ENCODE measurements at places on chromosomes 5 and 9. TPM values are rescaled to one million over a fixed set of nuclear protein-coding genes. Genes with fewer than 3 reads are reported as not detected.

SPOCK1 gene
- 84.5 TPM for total RNA-seq

PKD2L2 gene
- total RNA-seq: not detected

DNA sequence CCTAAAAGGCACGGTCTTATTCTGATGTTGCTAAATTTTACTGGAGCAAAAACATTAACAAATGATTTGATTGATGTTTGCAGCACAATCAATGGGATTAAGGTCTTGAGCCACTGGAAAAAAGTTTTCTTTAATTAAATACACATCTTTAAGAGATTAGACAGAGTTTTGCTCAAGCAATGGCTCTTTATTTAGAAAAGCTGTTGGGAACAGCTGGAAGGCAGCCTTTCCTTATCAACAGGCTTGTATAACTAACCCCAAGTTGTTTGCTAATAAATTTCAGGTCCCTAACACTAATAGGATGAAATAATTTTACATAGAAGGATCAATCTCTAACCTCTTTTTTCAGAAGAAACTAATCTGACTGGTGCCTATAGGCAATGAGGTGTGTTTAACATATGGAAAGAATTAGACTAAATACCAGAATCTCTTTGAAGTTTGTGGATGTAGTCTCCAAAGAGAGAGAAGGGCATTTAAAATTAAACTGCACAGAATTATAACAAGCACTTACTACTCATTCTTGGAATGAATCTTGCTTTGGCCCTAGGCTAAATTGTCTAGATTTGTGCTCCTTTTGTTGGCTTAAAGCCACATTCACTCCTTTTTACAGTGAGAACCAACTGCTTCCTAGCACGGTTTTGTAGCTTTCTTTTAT is 67.3 kb upstream of the TNFAIP8 start:
- DNase-seq: no peak
- no peaks in the 10 kb centered on the region for H3K27me3 ChIP-seq
- H3K4me3 ChIP-seq: no peak overlapping the region
- H3K4me1 ChIP-seq: no peaks in the 10 kb centered on the region

- H3K4me1 ChIP-seq: peaks cover 30% of the 10 kb centered on the region
- H3K27ac ChIP-seq: no peak overlapping the region
- DNase-seq: no peak
Measured at GRCh38 chr5:143197260-143197656, 206.2 kb downstream of the NR3C1 start.

GPR151 gene
- not detected for total RNA-seq

GRCh38 chr5:142433526-142434321 is 108.9 kb upstream of the SPRY4 start:
- no peak overlapping the region for H3K4me3 ChIP-seq
- no peak overlapping the region for H3K27ac ChIP-seq
- H3K36me3 ChIP-seq: no peaks in the 10 kb centered on the region
- no peak for DNase-seq

- H3K36me3 ChIP-seq: no peaks in the 10 kb centered on the region
- H3K27me3 ChIP-seq: no peaks in the 10 kb centered on the region
- no peak overlapping the region for H3K4me3 ChIP-seq
- H3K4me1 ChIP-seq: no peaks in the 10 kb centered on the region
- no peak for DNase-seq
Measured at GRCh38 chr5:31021181-31021624, 172.3 kb upstream of the CDH6 start.

SPINK13 gene
- not detected for total RNA-seq

- H3K4me3 ChIP-seq: no peak overlapping the region
- DNase-seq: no peak
- no peaks in the 10 kb centered on the region for H3K36me3 ChIP-seq
- H3K27me3 ChIP-seq: no peaks in the 10 kb centered on the region
- no peaks in the 10 kb centered on the region for H3K4me1 ChIP-seq
- H3K27ac ChIP-seq: no peak overlapping the region
Measured at GRCh38 chr5:31380049-31380448, 151.8 kb downstream of the DROSHA start.

- H3K4me3 ChIP-seq: no peak overlapping the region
- no peak overlapping the region for H3K27ac ChIP-seq
Measured at GRCh38 chr9:70936536-70936935, 184.9 kb downstream of the TRPM3 start.

SLC4A9 gene
- not detected for total RNA-seq

DNA sequence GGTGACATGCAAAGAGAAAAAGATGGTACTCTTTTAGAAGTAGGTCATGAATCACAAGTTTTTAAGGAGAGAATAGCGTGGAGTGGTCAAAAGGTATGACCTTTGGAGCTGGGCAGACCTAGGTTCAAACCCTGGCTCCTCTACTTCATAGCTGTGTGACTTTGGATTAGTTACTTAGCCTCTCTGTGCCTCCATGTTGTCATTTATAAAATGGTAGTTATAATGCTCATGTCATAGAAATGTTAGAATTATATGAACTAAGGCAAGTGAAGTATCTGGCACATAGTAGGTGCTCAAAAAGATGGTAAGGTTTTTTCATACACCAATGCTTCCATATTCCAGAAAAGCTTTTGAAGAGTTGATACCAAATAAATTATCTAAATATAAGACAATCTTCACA is 7.3 kb downstream of the F2R start:
- no peaks in the 10 kb centered on the region for H3K4me1 ChIP-seq
- H3K27me3 ChIP-seq: no peaks in the 10 kb centered on the region
- no peaks in the 10 kb centered on the region for H3K36me3 ChIP-seq
- no peak for DNase-seq
- no peak overlapping the region for H3K27ac ChIP-seq
- no peak overlapping the region for H3K4me3 ChIP-seq

CDC20B gene
- total RNA-seq: not detected

DNA sequence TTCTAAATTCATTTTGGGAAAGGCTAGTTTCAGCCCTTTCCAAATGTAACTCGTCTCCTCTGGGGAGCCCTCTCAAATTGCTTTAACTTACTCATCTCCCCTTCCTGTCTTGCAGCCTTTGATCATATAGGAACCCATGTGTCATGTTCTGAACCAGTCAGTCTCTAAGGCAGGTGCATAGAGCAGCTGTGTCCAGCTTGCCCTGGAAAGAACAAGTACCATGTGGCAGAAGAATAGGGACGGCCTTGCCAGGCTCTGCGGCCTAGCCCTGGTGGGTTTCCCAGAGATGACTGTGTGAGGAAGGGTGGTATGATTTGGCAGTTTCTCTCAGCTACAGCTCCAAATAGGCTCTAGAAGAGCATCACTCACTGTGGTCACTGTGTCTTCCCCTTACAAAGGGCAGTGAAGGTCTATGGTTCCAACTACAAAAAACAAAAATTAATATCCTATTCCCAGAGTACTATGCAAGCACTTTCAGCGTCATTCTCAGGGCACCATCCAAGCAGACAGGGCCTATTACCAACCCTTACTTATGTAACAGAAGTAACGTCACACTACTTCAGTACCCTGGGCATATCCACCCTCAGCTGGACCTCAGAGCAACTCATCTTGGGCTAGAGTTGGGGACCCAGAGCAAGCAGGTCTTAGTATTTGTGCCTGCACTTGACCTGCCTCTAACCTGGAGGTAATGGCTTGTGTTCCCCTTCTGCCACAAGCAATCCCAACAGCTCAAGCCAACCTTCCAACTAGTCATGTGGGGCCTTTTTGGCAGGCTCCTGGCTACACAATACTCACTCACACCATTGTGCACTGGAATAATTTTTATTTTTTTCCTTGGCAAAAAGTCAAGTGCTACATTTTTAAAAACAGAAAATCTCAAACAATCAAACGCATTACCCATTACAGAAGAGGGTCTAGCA is 37.2 kb upstream of the UBAP2 start:
- no peaks in the 10 kb centered on the region for H3K27me3 ChIP-seq
- H3K27ac ChIP-seq: peak overlapping the region; percentile 64
- peaks cover 42% of the 10 kb centered on the region for H3K36me3 ChIP-seq
- DNase-seq: no peak
- no peak overlapping the region for H3K4me3 ChIP-seq

CDC25C gene
- 0.30 TPM for total RNA-seq

C1QTNF3 gene
- total RNA-seq: 1.2 TPM

GABBR2 gene
- total RNA-seq: 0.22 TPM

GRCh38 chr5:142520885-142521284 is 165.0 kb downstream of the FGF1 start:
- no peak overlapping the region for H3K27ac ChIP-seq
- no peak for DNase-seq
- no peaks in the 10 kb centered on the region for H3K36me3 ChIP-seq
- no peaks in the 10 kb centered on the region for H3K27me3 ChIP-seq

PCDHB13 gene
- total RNA-seq: 4.2 TPM

SPATA31E1 gene
- not detected for total RNA-seq

GRCh38 chr5:112183103-112183711 is 235.9 kb downstream of the EPB41L4A start:
- no peaks in the 10 kb centered on the region for H3K27me3 ChIP-seq
- peaks cover 4% of the 10 kb centered on the region for H3K36me3 ChIP-seq
- H3K4me1 ChIP-seq: no peaks in the 10 kb centered on the region
- H3K4me3 ChIP-seq: no peak overlapping the region
- no peak for DNase-seq

COX7C gene
- total RNA-seq: 873 TPM

PHYKPL gene
- 34.5 TPM for total RNA-seq

GRCh38 chr5:88923623-88924329 is 40.8 kb upstream of the MEF2C start:
- H3K4me1 ChIP-seq: no peaks in the 10 kb centered on the region
- no peak overlapping the region for H3K4me3 ChIP-seq
- no peaks in the 10 kb centered on the region for H3K27me3 ChIP-seq
- no peak overlapping the region for H3K27ac ChIP-seq

DNA sequence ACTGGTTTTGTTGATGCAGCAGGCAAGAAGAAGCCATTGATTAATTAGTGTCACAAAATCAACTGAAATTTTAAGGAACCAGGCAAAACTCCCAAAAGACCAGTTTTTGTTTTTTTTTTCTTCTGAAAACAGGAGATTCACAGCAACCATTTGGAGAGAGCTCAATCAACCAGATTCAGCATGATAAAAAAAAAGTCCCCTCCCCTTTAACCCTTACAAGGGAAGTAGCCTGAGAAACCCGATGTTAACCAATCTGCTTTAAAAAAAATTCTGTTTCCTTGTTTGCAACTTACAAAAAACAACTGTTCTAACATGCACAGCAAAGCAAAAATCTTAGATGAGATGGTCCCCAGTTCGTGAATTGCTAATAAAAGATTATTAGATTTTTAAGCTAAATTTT is 59.7 kb downstream of the HMHB1 start:
- H3K27ac ChIP-seq: no peak overlapping the region
- H3K4me1 ChIP-seq: no peaks in the 10 kb centered on the region
- DNase-seq: no peak
- no peak overlapping the region for H3K4me3 ChIP-seq

DNA sequence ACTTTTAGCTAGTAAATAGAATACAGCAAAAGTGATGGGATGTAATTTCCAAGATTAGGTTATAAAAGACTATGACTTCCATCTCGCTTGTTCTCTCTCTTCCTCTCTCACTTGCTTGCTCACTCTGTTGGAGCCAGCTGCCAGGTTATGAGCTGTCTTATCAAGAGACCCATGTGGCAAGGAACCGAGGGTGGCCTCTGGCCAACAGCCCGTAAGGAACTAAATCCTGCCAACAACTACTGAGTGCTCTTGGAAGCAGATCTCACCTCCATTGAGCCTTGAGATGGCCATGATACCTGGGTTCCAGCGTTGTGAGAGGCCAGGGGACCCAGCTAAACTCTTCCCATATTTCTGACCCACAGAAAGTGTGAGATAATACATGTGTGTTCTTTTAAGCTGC is 636.1 kb downstream of the ACTL7B start:
- no peaks in the 10 kb centered on the region for H3K27me3 ChIP-seq
- no peaks in the 10 kb centered on the region for H3K4me1 ChIP-seq
- DNase-seq: no peak
- H3K4me3 ChIP-seq: no peak overlapping the region
- H3K27ac ChIP-seq: no peak overlapping the region
- H3K36me3 ChIP-seq: no peaks in the 10 kb centered on the region

ORM2 gene
- total RNA-seq: not detected

- H3K27ac ChIP-seq: no peak overlapping the region
- H3K4me3 ChIP-seq: no peak overlapping the region
- H3K36me3 ChIP-seq: no peaks in the 10 kb centered on the region
- H3K4me1 ChIP-seq: no peaks in the 10 kb centered on the region
- H3K27me3 ChIP-seq: no peaks in the 10 kb centered on the region
Measured at GRCh38 chr5:143970159-143970558, 158.2 kb downstream of the HMHB1 start.

PCDHGA12 gene
- total RNA-seq: 7.7 TPM

GRCh38 chr9:32384002-32384363 is 460 bp upstream of the ACO1 start:
- H3K4me3 ChIP-seq: peak overlapping the region; percentile 58
- no peaks in the 10 kb centered on the region for H3K27me3 ChIP-seq
- H3K36me3 ChIP-seq: no peaks in the 10 kb centered on the region
- DNase-seq: no peak
- H3K27ac ChIP-seq: peak overlapping the region; percentile 89

COL15A1 gene
- 22.4 TPM for total RNA-seq

GRCh38 chr5:82406205-82406773 is 128.1 kb upstream of the RPS23 start:
- H3K4me3 ChIP-seq: no peak overlapping the region
- no peak for DNase-seq
- no peaks in the 10 kb centered on the region for H3K4me1 ChIP-seq

- no peak for DNase-seq
- peaks cover 19% of the 10 kb centered on the region for H3K4me1 ChIP-seq
- no peak overlapping the region for H3K4me3 ChIP-seq
- H3K27me3 ChIP-seq: no peaks in the 10 kb centered on the region
- no peaks in the 10 kb centered on the region for H3K36me3 ChIP-seq
- no peak overlapping the region for H3K27ac ChIP-seq
Measured at GRCh38 chr5:168934169-168934568, 355.0 kb upstream of the PANK3 start.

- H3K36me3 ChIP-seq: no peaks in the 10 kb centered on the region
- DNase-seq: no peak
- H3K4me1 ChIP-seq: peaks cover 11% of the 10 kb centered on the region
- no peak overlapping the region for H3K4me3 ChIP-seq
- no peak overlapping the region for H3K27ac ChIP-seq
Measured at GRCh38 chr5:65263321-65263720, 218.4 kb downstream of the ADAMTS6 start.

- no peak overlapping the region for H3K27ac ChIP-seq
- H3K4me1 ChIP-seq: no peaks in the 10 kb centered on the region
- H3K27me3 ChIP-seq: no peaks in the 10 kb centered on the region
- no peak overlapping the region for H3K4me3 ChIP-seq
Measured at GRCh38 chr5:157874861-157875260, 15.9 kb upstream of the CLINT1 start.

IPO11 gene
- total RNA-seq: 24.6 TPM

PCDHA9 gene
- not detected for total RNA-seq

BRINP1 gene
- 2.0 TPM for total RNA-seq

Data from right atrium auricular region (tissue), 2 donors.